ENCODE measurements at places on chromosomes 13 and 19. TPM values are rescaled to one million over a fixed set of nuclear protein-coding genes. Genes with fewer than 3 reads are reported as not detected.

DNA sequence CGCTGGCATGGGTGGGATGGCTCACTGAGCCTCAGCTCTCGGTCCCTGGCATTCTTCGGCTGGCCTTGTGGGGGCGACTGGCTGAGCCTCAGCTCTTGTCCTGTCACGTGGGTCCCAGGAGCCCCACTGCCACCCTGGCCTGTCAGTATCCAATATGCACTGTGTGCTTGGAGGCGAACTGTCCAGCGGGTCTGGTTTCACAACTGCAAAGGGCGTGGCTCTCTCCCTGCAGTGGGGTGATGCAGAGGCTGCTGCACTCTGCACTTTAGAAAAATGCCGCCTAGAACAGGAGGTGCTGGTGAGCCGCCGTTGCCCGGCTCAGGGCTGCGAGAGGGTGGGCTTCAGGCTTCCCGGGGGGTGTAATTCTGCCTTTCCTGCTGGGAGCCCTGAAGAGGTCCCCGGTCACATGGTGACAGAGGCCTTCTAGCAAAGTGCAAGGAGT is 17.0 kb upstream of the TMEM255B start:
- no peaks in the 10 kb centered on the region for H3K36me3 ChIP-seq
- no peak for DNase-seq
- no peak overlapping the region for H3K27ac ChIP-seq
- H3K27me3 ChIP-seq: no peaks in the 10 kb centered on the region
- H3K4me3 ChIP-seq: no peak overlapping the region

- peaks cover 4% of the 10 kb centered on the region for H3K4me1 ChIP-seq
- H3K4me3 ChIP-seq: no peak overlapping the region
- no peaks in the 10 kb centered on the region for H3K27me3 ChIP-seq
- peaks cover 66% of the 10 kb centered on the region for H3K36me3 ChIP-seq
Measured at GRCh38 chr13:19676168-19676567, 42.7 kb downstream of the MPHOSPH8 start.

SIGLEC12 gene
- total RNA-seq: not detected

GRCh38 chr13:47332149-47332548 is 435.3 kb upstream of the HTR2A start:
- no peaks in the 10 kb centered on the region for H3K36me3 ChIP-seq
- no peaks in the 10 kb centered on the region for H3K27me3 ChIP-seq
- H3K4me3 ChIP-seq: no peak overlapping the region
- no peak for DNase-seq
- H3K27ac ChIP-seq: no peak overlapping the region
- H3K4me1 ChIP-seq: no peaks in the 10 kb centered on the region

PLK5 gene
- 0.17 TPM for total RNA-seq

FUT3 gene
- total RNA-seq: 0.57 TPM

- peak overlapping the region; percentile 96 for H3K27ac ChIP-seq
- H3K27me3 ChIP-seq: no peaks in the 10 kb centered on the region
- DNase-seq: no peak
- peaks cover 37% of the 10 kb centered on the region for H3K36me3 ChIP-seq
- H3K4me3 ChIP-seq: peak overlapping the region; percentile 83
Measured at GRCh38 chr13:27252467-27252866, 1.1 kb downstream of the RPL21 start.

CEACAM20 gene
- total RNA-seq: not detected

FSD1 gene
- 0.50 TPM for total RNA-seq

DNA sequence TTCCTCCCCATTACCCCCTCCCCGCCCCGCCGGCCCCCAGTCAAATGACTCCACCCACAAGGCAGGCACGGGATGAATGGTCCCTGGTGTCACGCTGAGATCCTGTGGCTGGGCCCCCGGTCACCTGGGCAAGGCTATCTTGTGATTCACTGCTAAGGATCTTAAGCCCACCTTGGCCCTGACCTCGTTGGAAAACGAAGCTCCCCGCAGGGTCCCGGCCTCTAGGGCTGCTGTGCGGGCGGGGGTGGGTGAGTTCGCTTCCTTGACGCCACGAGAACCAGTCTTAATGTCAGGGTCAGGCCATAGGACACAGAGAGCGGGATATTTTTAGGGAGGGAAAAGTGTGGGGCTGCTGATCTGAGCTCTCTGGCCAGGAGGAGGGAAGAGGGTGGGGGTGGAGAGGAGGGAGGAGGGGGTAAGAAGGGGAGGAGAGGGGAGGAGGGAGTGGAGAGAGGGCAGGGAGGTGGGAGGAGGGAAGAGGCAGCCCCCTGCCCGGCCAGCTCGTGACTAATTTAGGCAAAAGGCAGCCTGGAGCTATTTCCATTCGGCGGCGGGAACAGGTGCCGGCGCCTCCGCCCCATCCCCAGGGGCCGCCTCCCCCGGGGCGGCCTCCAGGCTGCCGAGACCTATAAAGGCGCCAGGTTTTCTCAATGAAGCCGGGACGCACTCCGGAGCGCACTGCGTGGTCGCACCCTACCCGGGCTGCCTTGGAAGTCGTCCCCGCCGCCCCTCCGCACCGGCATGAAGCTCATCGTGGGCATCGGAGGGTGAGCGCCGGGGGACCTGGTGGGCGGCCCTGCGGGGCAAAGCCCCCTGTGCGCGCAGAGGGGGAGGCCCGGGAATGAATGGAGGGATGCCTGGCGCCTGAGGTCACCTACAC is at the start of gene NMRK2:
Gene NMRK2 (plus strand): TSS at position 139 of the 880 bp plus-strand sequence. CDS start 603 bp downstream, at position 742.
- H3K4me3 ChIP-seq: peak within 1 kb of the TSS; percentile 28
- peaks cover 18% of the 10 kb centered on the region for H3K4me1 ChIP-seq
- no peaks in the 10 kb centered on the region for H3K36me3 ChIP-seq
- no peak within 1 kb of the TSS for H3K27ac ChIP-seq
- DNase-seq: no peak

DNA sequence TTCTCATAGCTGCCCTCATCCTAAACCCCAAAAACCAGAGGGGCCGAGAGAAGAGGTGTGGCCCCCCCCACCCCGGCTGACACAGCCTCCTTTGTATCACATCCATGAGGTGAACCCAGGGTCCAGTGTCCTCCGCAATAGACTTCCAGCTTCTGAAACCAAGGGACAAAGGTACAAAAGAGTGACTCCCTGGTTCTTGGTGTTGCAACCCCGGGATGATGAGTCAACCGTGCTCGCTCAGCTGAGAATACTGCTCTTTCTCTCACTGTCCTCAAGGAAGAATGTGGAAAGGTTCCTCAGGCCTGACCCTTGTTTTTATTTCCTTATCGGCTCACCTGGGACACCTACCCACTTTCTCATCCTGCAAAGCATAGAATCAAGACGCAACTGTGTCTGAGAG is 5.5 kb downstream of the SLC15A1 start:
- H3K4me3 ChIP-seq: no peak overlapping the region
- no peaks in the 10 kb centered on the region for H3K36me3 ChIP-seq
- no peak overlapping the region for H3K27ac ChIP-seq
- H3K27me3 ChIP-seq: peaks cover 9% of the 10 kb centered on the region
- no peak for DNase-seq

IGSF23 gene
- not detected for total RNA-seq

MUC16 gene
- total RNA-seq: under 0.01 TPM

- H3K36me3 ChIP-seq: no peaks in the 10 kb centered on the region
- peaks cover 2% of the 10 kb centered on the region for H3K4me1 ChIP-seq
- no peak overlapping the region for H3K27ac ChIP-seq
Measured at GRCh38 chr19:36423925-36424324, 5.5 kb upstream of the ZFP82 start.

All from esophagus muscularis mucosa (tissue), 4 donors.